ENCODE measurements at places on chromosomes 2 and 18. TPM values are rescaled to one million over a fixed set of nuclear protein-coding genes. Genes with fewer than 3 reads are reported as not detected.

The C2orf66 gene
- polyA plus RNA-seq = 0.71 TPM

The DYNAP gene
- not detected for polyA plus RNA-seq

The SKA1 gene
- polyA plus RNA-seq = 4.5 TPM

The GKN1 gene
- not detected for polyA plus RNA-seq

The DCDC2C gene
- polyA plus RNA-seq = not detected

The EPB41L5 gene
- 5.3 TPM for polyA plus RNA-seq

The ALPG gene
- not detected for polyA plus RNA-seq

The EFHD1 gene
- polyA plus RNA-seq = 0.05 TPM

The ZNF236 gene
- polyA plus RNA-seq = 6.0 TPM

The ZNF407 gene
- 2.6 TPM for polyA plus RNA-seq

The PTH2R gene
- 4.0 TPM for polyA plus RNA-seq

GRCh38 chr2:74778381-74779264 lies 55.3 kb upstream of the HK2 start:
- peak; percentile 84 for DNase-seq
- no peak overlapping the region for H3K27ac ChIP-seq
- peaks cover 3% of the 10 kb centered on the region for H3K36me3 ChIP-seq
- peaks cover 22% of the 10 kb centered on the region for H3K4me1 ChIP-seq

- H3K27me3 ChIP-seq = no peaks in the 10 kb centered on the region
- no peak overlapping the region for H3K4me3 ChIP-seq
- no peak for DNase-seq
- no peaks in the 10 kb centered on the region for H3K36me3 ChIP-seq
- H3K4me1 ChIP-seq = peaks cover 10% of the 10 kb centered on the region
These were observed 44.9 kb upstream of the ID2 start for GRCh38 chr2:8636721-8637636.

- no peaks in the 10 kb centered on the region for H3K27me3 ChIP-seq
- H3K27ac ChIP-seq = no peak overlapping the region
- DNase-seq = no peak
- no peaks in the 10 kb centered on the region for H3K4me1 ChIP-seq
- no peak overlapping the region for H3K4me3 ChIP-seq
- no peaks in the 10 kb centered on the region for H3K36me3 ChIP-seq
These were observed 36.6 kb downstream of the CASP10 start for GRCh38 chr2:201219328-201220096.

DNA sequence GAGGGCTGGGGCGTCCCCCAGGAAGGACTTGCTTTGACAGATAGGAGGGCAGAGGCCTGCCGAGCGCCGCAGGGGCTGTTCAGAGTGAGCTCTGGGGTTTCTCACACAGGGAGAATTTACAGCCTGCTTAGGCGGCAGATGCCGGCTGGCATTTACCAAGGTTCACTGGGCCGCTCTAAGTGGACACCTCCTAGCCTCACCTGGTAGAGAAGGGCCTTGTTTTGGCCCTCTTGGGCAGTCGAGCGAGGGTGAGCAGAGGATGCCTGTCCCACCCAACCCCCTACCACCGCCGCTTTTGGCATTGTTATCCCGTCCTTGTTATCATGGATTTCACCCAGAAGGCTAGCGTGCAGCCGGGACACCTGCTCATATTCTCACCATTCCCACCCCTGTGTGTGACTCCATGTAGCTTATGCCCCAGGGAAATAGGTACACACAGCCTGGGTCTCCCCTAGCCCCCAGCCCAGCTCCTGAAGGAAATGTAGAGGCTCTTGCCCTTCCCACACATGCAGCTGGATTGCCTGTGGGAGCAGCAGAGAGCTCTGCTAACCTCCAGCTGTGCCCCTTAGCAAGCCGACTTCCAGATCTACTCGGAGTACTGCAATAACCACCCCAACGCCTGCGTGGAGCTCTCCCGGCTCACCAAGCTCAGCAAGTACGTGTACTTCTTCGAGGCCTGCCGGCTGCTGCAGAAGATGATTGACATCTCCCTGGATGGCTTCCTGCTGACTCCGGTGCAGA lies 52.4 kb downstream of the FAM168B start:
- H3K4me3 ChIP-seq = no peak overlapping the region
- no peak for DNase-seq
- no peaks in the 10 kb centered on the region for H3K27me3 ChIP-seq

DNA sequence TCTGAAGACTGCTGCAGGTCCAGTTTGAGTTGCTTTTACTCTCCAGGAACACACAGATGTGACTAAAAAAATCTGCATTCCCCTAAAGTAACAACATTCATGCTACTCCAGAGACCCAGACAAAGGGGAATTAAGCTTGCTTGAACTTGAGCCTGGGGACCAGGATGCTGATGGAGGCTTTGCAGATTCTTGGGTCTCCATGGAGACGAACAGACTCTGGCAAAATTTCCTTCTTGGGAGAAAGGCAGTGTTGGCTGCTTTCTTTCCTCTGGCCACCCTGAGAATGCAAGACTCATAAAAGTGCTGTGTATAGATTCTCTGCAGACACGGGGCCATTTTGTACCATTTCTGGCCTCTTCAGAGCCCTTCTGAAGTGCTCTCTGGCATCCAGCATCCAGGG lies 112.0 kb downstream of the ACTR3 start:
- no peaks in the 10 kb centered on the region for H3K36me3 ChIP-seq
- no peaks in the 10 kb centered on the region for H3K27me3 ChIP-seq
- no peaks in the 10 kb centered on the region for H3K4me1 ChIP-seq
- H3K27ac ChIP-seq = no peak overlapping the region
- DNase-seq = no peak

- no peaks in the 10 kb centered on the region for H3K27me3 ChIP-seq
- H3K27ac ChIP-seq = no peak overlapping the region
- H3K4me3 ChIP-seq = no peak overlapping the region
- H3K4me1 ChIP-seq = no peaks in the 10 kb centered on the region
- no peak for DNase-seq
- H3K36me3 ChIP-seq = no peaks in the 10 kb centered on the region
These were observed 4.4 kb downstream of the TXNDC2 start for GRCh38 chr18:9890196-9890595.

- H3K27me3 ChIP-seq = no peaks in the 10 kb centered on the region
- no peak overlapping the region for H3K4me3 ChIP-seq
- H3K36me3 ChIP-seq = no peaks in the 10 kb centered on the region
- DNase-seq = no peak
- no peak overlapping the region for H3K27ac ChIP-seq
These were observed 22.8 kb upstream of the DGKD start for GRCh38 chr2:233331536-233331935.

- H3K27ac ChIP-seq = peak overlapping the region; percentile 43
- no peak overlapping the region for H3K4me3 ChIP-seq
- DNase-seq = no peak
- peaks cover 20% of the 10 kb centered on the region for H3K4me1 ChIP-seq
- H3K36me3 ChIP-seq = no peaks in the 10 kb centered on the region
- no peaks in the 10 kb centered on the region for H3K27me3 ChIP-seq
These were observed 11.3 kb upstream of the DPP4 start for GRCh38 chr2:162085090-162085891.

DNA sequence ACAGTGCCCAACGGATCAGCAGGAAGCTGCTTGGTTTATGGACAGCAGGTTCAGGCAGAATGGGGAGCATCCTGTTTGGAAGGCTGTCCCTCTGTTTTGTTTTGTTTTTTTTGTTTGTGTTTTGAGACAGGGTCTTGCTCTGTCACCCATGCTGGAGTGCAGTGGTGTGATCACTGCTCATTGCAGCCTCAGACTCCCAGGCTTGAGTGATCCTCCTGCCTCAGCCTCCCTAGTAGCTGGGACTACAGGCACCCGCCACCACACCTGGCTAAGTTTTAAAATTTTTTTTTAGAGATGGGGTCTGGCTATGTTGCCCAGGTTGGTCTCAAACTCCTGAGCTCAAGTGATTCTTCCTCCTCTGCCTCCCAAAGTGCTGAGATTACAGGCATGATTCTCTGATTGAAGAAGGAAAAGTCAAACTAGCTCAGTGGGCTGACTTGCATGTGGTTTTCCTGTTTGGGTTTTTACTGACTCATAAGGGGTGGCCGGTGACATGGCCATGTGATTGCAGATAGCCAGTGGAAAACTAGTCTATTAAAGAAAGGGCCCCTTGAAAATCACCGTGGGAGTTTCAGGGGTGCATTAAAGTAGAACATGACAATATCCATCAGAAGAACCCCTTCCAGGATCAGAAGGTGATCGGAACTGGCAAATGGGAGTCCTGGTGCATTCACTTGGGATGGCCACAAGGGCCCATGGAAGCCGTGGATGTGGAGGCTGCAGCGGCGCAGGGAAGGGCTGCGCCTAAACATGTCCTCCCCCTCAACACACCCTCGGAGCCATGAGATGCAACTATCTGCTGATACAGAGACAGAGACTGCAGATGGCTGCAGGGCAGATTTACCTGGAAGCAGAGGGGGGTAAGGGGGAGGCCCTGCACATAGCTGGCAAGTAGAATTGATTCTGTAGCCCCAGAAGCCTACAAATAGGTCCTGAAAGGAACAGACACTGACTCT lies 26.5 kb downstream of the AQP12B start:
- no peak for DNase-seq
- no peaks in the 10 kb centered on the region for H3K36me3 ChIP-seq
- H3K4me1 ChIP-seq = no peaks in the 10 kb centered on the region

- no peaks in the 10 kb centered on the region for H3K36me3 ChIP-seq
- DNase-seq = no peak
- H3K4me1 ChIP-seq = no peaks in the 10 kb centered on the region
- H3K27ac ChIP-seq = no peak overlapping the region
- no peak overlapping the region for H3K4me3 ChIP-seq
- H3K27me3 ChIP-seq = no peaks in the 10 kb centered on the region
These were observed 458.0 kb downstream of the CPS1 start for GRCh38 chr2:211014376-211014775.

- H3K4me3 ChIP-seq = no peak overlapping the region
- DNase-seq = no peak
- H3K27ac ChIP-seq = no peak overlapping the region
- no peaks in the 10 kb centered on the region for H3K36me3 ChIP-seq
These were observed 15.3 kb downstream of the PDE11A start for GRCh38 chr2:178057179-178057680.

GRCh38 chr2:51103205-51103604 lies 71.3 kb upstream of the NRXN1 start:
- no peak overlapping the region for H3K4me3 ChIP-seq
- H3K4me1 ChIP-seq = no peaks in the 10 kb centered on the region
- no peaks in the 10 kb centered on the region for H3K36me3 ChIP-seq
- DNase-seq = peak; percentile 2
- no peak overlapping the region for H3K27ac ChIP-seq
- no peaks in the 10 kb centered on the region for H3K27me3 ChIP-seq

DNA sequence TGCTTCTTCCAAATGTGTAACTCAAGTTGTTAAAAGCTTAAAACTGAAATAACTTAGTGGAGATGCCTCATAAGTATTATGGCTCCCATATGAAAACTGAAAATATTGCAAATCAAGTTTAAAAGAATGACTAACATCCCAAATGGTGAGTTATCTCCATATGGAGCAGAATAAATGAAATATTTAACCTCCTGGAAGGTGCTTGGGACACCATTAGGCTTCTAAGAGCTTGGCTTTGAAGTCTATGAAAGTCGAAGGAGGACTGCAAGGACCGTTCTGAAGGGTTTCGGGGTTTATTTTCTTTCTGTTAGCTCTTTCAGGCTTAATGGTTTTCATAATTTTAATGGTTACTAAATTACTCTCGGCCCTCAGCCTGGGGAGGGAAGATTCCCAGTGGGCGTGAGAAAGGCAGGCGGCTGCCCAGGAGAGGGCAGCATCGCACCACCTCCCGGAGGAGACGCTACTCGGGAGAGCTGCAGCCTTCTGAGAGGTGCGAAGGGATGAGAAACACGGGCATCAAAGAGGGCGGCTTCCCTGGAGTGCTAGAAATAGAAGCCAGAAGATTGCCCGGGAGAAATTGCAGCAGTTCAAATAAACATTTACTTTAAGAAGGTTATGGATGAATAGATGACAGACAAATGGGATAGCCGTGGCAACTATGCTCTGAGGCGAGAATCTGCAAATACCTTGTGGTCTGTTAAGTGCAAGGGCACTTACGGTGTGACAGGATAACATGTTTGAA lies 43.1 kb downstream of the MAP3K19 start:
- H3K4me3 ChIP-seq = no peak overlapping the region
- DNase-seq = peak; percentile 80
- no peaks in the 10 kb centered on the region for H3K36me3 ChIP-seq
- no peak overlapping the region for H3K27ac ChIP-seq
- H3K4me1 ChIP-seq = peaks cover 3% of the 10 kb centered on the region
- H3K27me3 ChIP-seq = no peaks in the 10 kb centered on the region

GRCh38 chr18:53056064-53056463 lies 716.1 kb downstream of the DCC start:
- H3K27ac ChIP-seq = no peak overlapping the region
- H3K4me3 ChIP-seq = no peak overlapping the region

GRCh38 chr2:206328974-206329373 lies 54.5 kb downstream of the ZDBF2 start:
- no peak overlapping the region for H3K4me3 ChIP-seq
- H3K36me3 ChIP-seq = no peaks in the 10 kb centered on the region
- no peak for DNase-seq
- no peaks in the 10 kb centered on the region for H3K27me3 ChIP-seq
- no peaks in the 10 kb centered on the region for H3K4me1 ChIP-seq

DNA sequence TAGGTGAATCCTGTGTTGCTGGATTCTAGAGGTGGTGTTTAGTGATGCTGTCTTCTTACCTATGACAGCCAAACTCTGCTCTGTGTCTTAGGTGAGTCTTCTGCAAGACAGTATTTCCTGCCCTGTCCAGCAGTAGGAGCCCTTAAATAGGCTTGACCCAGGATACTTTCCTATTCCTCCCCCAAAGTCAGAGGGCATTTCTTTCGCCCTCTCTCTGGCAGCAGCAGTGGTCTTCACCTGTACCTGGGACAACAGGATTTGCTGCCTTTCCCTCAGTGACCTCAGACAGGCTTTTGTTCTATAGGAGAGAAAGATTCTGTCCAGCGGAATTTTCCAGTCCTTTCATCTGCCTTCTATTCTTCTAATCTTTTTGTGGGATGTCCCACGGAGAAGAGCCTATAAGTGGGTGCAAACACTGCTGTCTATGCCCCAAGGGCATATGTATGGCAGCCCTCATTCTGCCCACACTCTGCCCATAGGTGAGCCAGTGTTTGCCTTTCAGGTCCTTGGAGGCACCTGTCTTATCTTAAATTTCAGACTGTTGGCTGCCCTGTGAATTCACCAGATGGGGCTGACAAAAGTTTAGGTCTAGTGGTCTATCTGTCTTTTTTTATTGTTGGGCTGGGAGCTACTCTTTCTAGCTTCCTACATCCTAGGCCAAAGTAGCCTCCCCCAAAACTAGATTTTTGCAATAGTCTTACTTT lies 177.3 kb upstream of the SPOPL start:
- no peak overlapping the region for H3K4me3 ChIP-seq
- H3K4me1 ChIP-seq = no peaks in the 10 kb centered on the region
- DNase-seq = no peak
- H3K36me3 ChIP-seq = no peaks in the 10 kb centered on the region

- no peak overlapping the region for H3K4me3 ChIP-seq
- no peaks in the 10 kb centered on the region for H3K4me1 ChIP-seq
- no peaks in the 10 kb centered on the region for H3K36me3 ChIP-seq
- no peak for DNase-seq
- H3K27ac ChIP-seq = no peak overlapping the region
- H3K27me3 ChIP-seq = no peaks in the 10 kb centered on the region
These were observed 344.1 kb upstream of the PLGLB2 start for GRCh38 chr2:87403893-87404175.

GRCh38 chr18:72868585-72869225 lies 918 bp upstream of the NETO1 start:
- no peaks in the 10 kb centered on the region for H3K4me1 ChIP-seq
- no peaks in the 10 kb centered on the region for H3K36me3 ChIP-seq
- peak; percentile 24 for DNase-seq
- H3K4me3 ChIP-seq = no peak overlapping the region
